Stomach (tissue), 19 donors: ENCODE measurements at places on chromosomes 1 and 21. TPM values are rescaled to one million over a fixed set of nuclear protein-coding genes. Genes with fewer than 3 reads are reported as not detected.
A peak's percentile ranks its signal among the peaks of the same experiment; 100 is the strongest.

GRCh38 chr1:17081439-17081838 is 27.6 kb upstream of the SDHB start:
- peak; percentile 44 for DNase-seq

GRCh38 chr1:34360574-34360973 is 183.9 kb downstream of the C1orf94 start:
- no peak for DNase-seq

DNA sequence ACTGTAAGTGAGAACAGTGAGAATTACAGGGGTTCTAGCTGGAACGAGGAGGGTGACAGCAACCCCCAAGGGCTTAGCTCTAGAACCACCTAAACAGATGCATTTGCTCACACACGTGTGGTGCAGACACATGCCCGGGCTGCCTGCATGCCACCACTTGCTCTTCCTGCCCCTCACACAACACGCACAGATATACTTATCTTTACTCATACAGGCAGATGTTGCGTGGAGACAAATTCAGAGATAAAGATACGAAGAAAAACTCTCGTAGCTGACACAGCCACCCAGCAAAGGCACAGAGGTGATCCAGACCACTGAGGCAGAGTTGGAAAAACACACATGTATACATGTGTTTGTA is 13.5 kb downstream of the VANGL1 start:
- no peak for DNase-seq

- no peak for DNase-seq
These were observed 24.0 kb downstream of the SCMH1 start for GRCh38 chr1:41218152-41218551.

Gene TEX35
- polyA plus RNA-seq, result not detected

Gene OR6K3
- not detected for polyA plus RNA-seq

Gene BACE2
- 18.5 TPM for polyA plus RNA-seq

Gene GIPC2
- polyA plus RNA-seq, result 4.0 TPM

Gene THEM5
- polyA plus RNA-seq, result not detected
